ENCODE measurements at places on chromosomes 5 and 9.
A peak's percentile ranks its signal among the peaks of the same experiment; 100 is the strongest.

- H3K4me1 ChIP-seq, result peaks cover 7% of the 10 kb centered on the region
- H3K27me3 ChIP-seq, result no peaks in the 10 kb centered on the region
- H3K27ac ChIP-seq, result no peak within 1 kb of the TSS
- peak within 1 kb of the TSS; percentile 54 for H3K4me3 ChIP-seq
Measured at GRCh38 chr5:112419164-112419985, at the start of gene EPB41L4A. TSS of gene EPB41L4A (minus strand) at chr5:112419277. CDS start at chr5:112419039, 238 bp downstream.

DNA sequence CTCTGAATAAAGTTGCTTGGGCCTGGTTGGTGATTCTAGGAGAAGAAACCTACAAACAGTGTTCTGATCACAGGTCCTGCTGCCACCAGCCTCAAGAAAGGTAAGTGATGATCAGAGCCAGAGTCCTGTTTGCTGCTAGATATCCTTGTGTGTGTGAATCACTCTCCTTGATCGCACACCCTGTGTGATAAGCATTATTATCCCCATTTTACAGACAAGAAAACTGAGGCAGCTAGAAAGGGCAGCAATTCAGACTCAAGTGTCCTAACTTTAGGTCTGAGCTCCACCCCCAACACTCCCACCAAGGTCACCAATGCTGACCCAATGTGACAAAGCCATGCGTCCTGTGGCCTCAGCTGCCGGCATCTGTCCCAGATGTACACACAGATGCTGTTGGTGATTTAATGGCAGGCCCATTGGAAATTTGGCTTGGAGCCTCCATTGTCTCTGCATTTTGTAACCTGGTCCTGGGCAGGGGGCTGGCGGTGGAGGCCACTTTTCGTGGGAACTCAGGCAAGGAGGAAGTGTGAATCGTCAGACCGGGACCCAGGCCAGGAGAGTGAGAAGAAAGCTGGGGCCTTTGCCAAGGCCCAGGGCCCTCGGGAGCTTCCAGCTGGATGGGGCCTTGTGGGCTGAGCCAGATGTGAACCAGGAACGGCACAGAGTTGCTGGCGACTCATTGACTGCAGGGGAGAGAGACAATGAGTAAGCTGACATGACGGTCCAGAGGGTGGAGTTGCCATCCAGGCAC, 29.8 kb upstream of the GGTA1 start:
- DNase-seq, result no peak
- no peak overlapping the region for H3K27ac ChIP-seq
- H3K27me3 ChIP-seq, result no peaks in the 10 kb centered on the region
- no peaks in the 10 kb centered on the region for H3K4me1 ChIP-seq
- H3K36me3 ChIP-seq, result no peaks in the 10 kb centered on the region
- no peak overlapping the region for H3K4me3 ChIP-seq

- no peaks in the 10 kb centered on the region for H3K27me3 ChIP-seq
- H3K27ac ChIP-seq, result no peak overlapping the region
- H3K36me3 ChIP-seq, result no peaks in the 10 kb centered on the region
- DNase-seq, result no peak
- no peak overlapping the region for H3K4me3 ChIP-seq
Measured at GRCh38 chr5:124365361-124365801, 381.1 kb downstream of the ZNF608 start.

- no peaks in the 10 kb centered on the region for H3K27me3 ChIP-seq
- H3K4me3 ChIP-seq, result no peak overlapping the region
- no peaks in the 10 kb centered on the region for H3K36me3 ChIP-seq
- no peaks in the 10 kb centered on the region for H3K4me1 ChIP-seq
Measured at GRCh38 chr5:155471027-155471426, 457.5 kb downstream of the KIF4B start.

DNA sequence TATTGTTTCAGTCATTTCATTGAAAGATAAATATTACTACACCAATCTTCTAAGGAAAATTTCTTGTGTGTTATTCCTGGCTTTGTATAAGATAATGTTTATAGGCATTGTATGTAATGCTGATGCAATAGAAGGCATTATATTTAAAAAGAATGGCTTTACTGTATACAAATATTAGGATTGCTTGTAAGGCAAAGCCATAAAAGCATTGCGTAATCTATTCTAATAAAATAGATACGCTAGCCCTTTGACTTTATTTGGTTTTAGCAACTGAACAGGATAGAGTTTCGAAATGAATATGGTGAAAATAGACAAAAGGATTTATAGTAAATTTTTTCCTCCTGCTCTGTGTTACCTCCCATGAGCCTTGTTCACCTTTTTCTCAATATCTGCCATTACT, 5.5 kb upstream of the LYSMD3 start:
- no peaks in the 10 kb centered on the region for H3K36me3 ChIP-seq
- no peak overlapping the region for H3K4me3 ChIP-seq
- no peak overlapping the region for H3K27ac ChIP-seq

DNA sequence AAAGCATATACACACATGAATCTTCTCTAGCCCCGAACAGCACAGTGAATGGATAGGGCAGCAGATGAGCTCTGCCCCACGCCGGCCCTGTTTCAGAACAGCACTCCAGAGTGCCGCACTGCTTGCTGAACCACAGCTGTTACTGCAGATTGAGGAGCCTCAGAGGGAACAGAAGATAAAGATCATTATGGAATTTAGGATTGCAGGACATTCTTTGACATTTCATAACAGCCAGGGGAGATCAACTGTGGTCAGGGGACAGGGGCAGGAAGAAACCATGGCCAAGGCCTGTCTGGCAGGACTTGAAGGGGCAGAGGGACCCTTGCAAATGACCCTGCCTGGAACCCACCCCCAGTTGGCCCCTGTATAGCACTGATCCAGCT, 20.6 kb downstream of the IRF1 start:
- DNase-seq, result peak; percentile 27
- peaks cover 85% of the 10 kb centered on the region for H3K4me1 ChIP-seq
- no peaks in the 10 kb centered on the region for H3K36me3 ChIP-seq
- no peaks in the 10 kb centered on the region for H3K27me3 ChIP-seq
- peak overlapping the region; percentile 41 for H3K27ac ChIP-seq

GRCh38 chr5:116451905-116452450, 122.6 kb downstream of the SEMA6A start:
- DNase-seq, result no peak
- peaks cover 3% of the 10 kb centered on the region for H3K36me3 ChIP-seq
- no peaks in the 10 kb centered on the region for H3K27me3 ChIP-seq
- H3K4me3 ChIP-seq, result no peak overlapping the region
- H3K4me1 ChIP-seq, result no peaks in the 10 kb centered on the region
- no peak overlapping the region for H3K27ac ChIP-seq

GRCh38 chr9:100355561-100355960, 2.8 kb upstream of the TEX10 start:
- no peaks in the 10 kb centered on the region for H3K27me3 ChIP-seq
- peaks cover 3% of the 10 kb centered on the region for H3K4me1 ChIP-seq
- no peak overlapping the region for H3K4me3 ChIP-seq
- H3K27ac ChIP-seq, result no peak overlapping the region
- no peaks in the 10 kb centered on the region for H3K36me3 ChIP-seq
- no peak for DNase-seq

- H3K4me3 ChIP-seq, result no peak overlapping the region
- no peak overlapping the region for H3K27ac ChIP-seq
- H3K4me1 ChIP-seq, result no peaks in the 10 kb centered on the region
- no peaks in the 10 kb centered on the region for H3K36me3 ChIP-seq
- no peaks in the 10 kb centered on the region for H3K27me3 ChIP-seq
- no peak for DNase-seq
Measured at GRCh38 chr9:118038713-118039112, 334.5 kb downstream of the TLR4 start.

DNA sequence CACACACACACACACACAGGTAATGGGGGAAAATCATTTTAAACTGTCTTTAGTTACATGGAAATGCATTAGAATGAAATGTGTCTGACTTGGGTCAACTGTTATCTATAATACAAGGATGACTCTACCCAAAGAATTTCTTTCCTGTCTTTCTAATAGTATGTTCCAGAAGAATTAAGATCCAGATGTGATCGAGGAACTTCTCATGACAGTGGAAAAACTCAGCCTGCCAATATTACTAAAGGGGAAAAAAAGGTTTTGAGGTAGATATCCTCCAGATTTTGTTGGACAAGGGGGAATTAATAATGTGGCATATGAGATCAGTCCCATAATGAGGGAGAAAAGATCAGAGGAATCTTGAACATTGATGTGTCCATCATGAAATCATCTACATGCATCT, 190.6 kb upstream of the MAP3K1 start:
- H3K27me3 ChIP-seq, result no peaks in the 10 kb centered on the region
- H3K27ac ChIP-seq, result no peak overlapping the region
- no peaks in the 10 kb centered on the region for H3K36me3 ChIP-seq
- no peak overlapping the region for H3K4me3 ChIP-seq
- H3K4me1 ChIP-seq, result no peaks in the 10 kb centered on the region
- no peak for DNase-seq

DNA sequence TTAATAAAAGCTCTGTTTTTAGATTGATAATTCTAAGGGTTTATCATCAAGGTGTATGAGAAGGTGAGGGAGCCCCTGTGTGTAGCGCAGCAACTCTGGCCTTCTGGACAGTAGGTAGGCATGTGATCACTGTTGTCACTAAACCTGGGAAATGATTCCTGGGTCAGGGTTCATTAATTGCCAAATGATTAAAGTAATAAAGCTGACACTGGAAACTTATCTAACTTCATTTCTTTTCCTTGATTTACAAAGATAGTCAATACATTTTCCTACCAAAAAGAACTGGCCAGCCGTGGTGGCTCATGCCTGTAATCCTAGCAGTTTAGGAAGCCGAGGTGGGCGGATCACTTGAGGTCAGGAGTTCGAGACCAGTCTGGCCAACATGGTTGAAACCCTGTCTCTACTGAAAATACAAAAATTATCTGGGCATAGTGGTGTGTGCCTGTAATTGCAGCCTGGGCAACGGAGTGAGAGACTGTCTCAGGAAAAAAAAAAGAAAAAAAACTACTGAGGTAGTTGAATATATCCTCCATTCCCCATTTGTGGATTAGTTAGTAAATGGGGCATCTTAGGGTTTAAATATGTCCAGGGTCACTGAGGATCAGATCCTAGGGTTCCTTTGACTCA, 2.4 kb downstream of the EHMT1 start:
- H3K36me3 ChIP-seq, result peaks cover 1% of the 10 kb centered on the region
- DNase-seq, result no peak
- H3K27ac ChIP-seq, result no peak overlapping the region
- H3K27me3 ChIP-seq, result no peaks in the 10 kb centered on the region
- H3K4me3 ChIP-seq, result no peak overlapping the region

GRCh38 chr5:38483805-38484398, 72.5 kb downstream of the LIFR start:
- no peak overlapping the region for H3K4me3 ChIP-seq
- no peaks in the 10 kb centered on the region for H3K36me3 ChIP-seq
- H3K27ac ChIP-seq, result no peak overlapping the region
- no peaks in the 10 kb centered on the region for H3K4me1 ChIP-seq

- peak; percentile 9 for DNase-seq
- no peaks in the 10 kb centered on the region for H3K27me3 ChIP-seq
- H3K4me3 ChIP-seq, result no peak overlapping the region
- peak overlapping the region; percentile 97 for H3K27ac ChIP-seq
Measured at GRCh38 chr9:97697837-97698236, 697 bp upstream of the XPA start.

DNA sequence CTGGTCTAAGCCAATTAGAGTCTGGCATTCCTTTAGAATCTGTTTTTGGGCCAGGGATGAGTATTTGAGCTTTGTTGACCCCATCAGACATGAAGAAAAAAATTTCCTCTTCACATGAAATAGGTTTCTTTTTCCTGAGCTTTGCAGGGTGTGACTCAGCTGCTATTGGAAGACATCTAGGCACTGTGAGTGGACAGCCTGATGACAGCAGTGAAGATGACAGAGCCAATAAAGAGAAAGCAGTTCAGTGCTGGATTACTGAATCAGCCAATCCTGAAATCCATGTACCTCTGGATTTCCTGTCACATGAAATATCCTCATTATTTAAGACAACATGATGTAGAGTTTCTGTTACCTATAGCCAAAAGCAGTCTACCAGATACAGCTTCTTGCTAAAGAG, 51.3 kb upstream of the GRIA1 start:
- H3K27ac ChIP-seq, result no peak overlapping the region
- no peak overlapping the region for H3K4me3 ChIP-seq
- DNase-seq, result no peak
- no peaks in the 10 kb centered on the region for H3K36me3 ChIP-seq
- H3K4me1 ChIP-seq, result no peaks in the 10 kb centered on the region
- no peaks in the 10 kb centered on the region for H3K27me3 ChIP-seq

DNA sequence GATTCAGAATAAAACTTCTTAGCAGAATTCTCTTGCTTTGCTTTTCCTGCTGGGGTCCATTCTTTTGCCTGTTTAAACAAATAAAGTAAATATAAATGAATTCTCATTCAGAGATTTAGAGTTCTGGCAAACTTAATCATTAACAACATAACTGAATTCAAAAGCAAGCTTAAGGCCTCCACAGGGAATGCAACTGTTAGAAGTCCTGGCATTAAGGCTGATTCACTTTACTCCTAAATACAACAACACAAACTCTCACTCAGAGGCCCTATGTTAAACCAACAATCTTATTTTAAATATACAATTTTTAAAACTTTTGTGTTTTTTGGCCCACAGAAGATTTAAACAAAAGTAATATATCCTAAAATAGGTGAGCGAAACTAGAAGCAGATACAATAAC, 178.3 kb downstream of the AP3B1 start:
- no peak for DNase-seq
- no peak overlapping the region for H3K27ac ChIP-seq
- no peaks in the 10 kb centered on the region for H3K36me3 ChIP-seq
- no peaks in the 10 kb centered on the region for H3K4me1 ChIP-seq
- no peaks in the 10 kb centered on the region for H3K27me3 ChIP-seq
- H3K4me3 ChIP-seq, result no peak overlapping the region

DNA sequence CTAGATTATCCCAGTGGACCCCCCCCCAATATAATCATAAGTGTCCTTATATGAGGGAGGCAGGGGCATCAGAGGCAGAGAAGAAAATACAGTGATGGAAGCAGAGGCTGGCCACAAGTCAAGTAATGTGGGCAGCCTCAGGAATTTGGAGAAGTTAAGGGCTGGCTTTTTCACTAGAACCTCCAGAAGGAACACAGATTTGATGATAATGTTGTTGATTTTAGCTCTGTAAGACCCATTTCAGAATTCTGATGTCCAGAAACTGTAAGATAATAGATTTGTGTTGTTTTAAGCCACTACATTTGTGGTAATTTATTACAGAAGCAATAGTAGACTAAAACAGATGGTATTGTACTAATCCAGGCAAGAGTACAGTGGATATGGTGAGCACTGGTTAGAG, 36.3 kb upstream of the LRRTM2 start:
- no peak overlapping the region for H3K4me3 ChIP-seq
- no peaks in the 10 kb centered on the region for H3K27me3 ChIP-seq
- no peak overlapping the region for H3K27ac ChIP-seq
- H3K4me1 ChIP-seq, result no peaks in the 10 kb centered on the region
- H3K36me3 ChIP-seq, result peaks cover 47% of the 10 kb centered on the region

GRCh38 chr5:32383065-32383464, 61.5 kb downstream of the ZFR start:
- no peak for DNase-seq
- H3K27me3 ChIP-seq, result no peaks in the 10 kb centered on the region
- no peak overlapping the region for H3K27ac ChIP-seq

GRCh38 chr5:143413958-143414669, 10.6 kb upstream of the NR3C1 start:
- H3K27me3 ChIP-seq, result no peaks in the 10 kb centered on the region
- H3K4me3 ChIP-seq, result no peak overlapping the region
- H3K27ac ChIP-seq, result no peak overlapping the region
- DNase-seq, result no peak
- no peaks in the 10 kb centered on the region for H3K36me3 ChIP-seq

- H3K27ac ChIP-seq, result no peak overlapping the region
- H3K27me3 ChIP-seq, result no peaks in the 10 kb centered on the region
- H3K36me3 ChIP-seq, result no peaks in the 10 kb centered on the region
- no peaks in the 10 kb centered on the region for H3K4me1 ChIP-seq
Measured at GRCh38 chr5:133393776-133394476, 218.4 kb downstream of the FSTL4 start.
